SJCRH30 (cell line): ENCODE measurements at places on chromosomes 13 and 19. TPM values are rescaled to one million over a fixed set of nuclear protein-coding genes. Genes with fewer than 3 reads are reported as not detected.

- DNase-seq: peak; percentile 86
These were observed 22.5 kb downstream of the C13orf46 start for GRCh38 chr13:113951246-113951999.

GRCh38 chr13:73508841-73509240, 450.0 kb downstream of the KLF5 start:
- peak; percentile 5 for DNase-seq

DNA sequence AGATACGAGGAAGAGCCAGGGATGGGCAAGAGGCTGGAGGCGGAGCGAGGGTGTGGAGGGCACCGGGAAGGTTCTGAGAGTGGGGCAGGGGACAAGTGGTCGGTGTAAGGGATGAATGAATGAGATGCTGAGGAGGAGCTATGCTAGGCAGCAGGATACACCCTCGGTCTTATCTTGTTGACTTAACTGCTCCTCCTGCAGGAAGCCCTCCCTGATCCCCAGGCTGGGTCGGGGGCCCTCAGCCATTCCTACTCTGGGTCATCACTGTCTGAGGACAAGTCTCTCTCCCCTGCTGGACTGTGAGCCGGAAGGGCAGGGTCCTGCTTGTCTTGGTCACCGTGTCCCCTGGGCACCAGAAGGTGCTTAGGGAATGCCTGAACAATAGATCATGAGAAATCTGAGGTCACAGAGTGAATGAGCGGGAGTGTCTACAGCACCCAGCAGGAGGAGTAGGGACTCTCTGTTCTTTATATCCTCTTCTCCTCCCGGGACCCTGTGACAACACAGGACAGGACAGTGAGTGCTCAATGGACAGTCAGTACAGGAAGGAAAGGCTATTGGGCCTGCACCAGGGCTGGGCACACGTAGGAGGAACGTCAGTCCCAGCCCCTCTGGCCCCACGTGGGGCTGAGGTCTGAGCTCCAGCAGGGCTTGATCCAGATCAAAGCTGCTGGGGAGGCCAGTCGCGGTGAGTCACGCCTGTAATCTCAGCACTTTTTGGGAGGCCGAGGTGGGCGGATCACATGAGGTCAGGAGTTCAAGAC, 6.5 kb downstream of the NKPD1 start:
- DNase-seq: peak; percentile 40

DNA sequence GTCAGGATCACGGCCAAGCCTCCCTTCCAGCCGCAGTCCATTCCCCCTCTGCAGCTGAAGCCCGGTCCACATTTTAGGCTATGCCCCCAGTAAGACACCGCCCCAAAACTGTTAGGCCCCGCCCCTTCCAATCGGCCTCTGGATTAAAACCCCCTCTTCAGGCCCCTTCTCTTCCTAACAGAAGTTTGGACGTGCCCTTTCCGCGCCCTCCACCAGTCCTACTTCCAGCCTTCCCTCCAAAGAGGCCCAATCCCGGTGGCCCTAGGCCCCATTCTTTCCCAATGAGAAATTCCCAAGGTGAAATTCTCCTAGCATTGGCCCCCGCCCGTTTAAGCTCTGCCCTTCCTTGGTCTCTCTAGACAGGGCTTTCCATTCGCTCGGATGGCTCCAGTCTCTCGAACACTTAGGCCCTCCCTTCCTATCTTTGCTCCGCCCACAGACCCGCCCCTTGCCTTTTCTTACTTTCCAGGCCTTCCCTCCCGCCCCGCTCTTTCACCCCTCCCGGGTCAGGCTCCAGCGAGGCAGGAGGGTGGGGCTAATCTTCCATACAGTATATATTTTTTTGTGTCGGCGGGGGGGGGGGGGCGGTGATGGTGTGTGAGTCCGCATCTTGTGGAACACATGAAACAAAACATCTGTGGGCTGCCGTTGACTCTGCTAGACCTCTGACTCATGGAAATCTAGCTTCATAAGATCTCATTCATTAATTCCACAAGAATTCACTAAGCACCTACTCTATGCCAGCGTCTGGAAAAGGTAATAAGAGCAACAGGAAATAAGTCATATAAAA, 13.6 kb downstream of the LTBP4 start:
- DNase-seq: no peak

DNA sequence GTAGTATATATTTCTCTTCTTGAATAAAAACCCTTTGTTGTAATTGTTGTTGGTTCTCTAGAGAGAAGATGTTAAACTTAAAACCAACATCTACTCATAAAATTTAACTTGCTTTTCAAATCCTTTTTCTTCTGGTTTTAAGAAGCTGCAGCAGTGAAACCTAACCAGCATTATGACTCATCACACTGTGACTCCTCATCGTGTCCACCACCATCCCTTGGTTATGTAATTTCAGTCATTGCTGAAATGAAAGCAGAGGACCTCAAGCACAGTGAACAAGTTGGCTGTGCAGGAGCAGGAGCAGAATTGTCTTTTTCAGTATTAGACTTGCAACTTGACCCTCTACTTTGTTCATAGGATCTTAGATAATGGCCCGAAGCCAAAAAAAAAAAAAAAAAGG, 64.9 kb upstream of the HTR2A start:
- DNase-seq: no peak

- DNase-seq: peak; percentile 45
These were observed 25.6 kb upstream of the CXCL17 start for GRCh38 chr19:42468273-42468796.

DNA sequence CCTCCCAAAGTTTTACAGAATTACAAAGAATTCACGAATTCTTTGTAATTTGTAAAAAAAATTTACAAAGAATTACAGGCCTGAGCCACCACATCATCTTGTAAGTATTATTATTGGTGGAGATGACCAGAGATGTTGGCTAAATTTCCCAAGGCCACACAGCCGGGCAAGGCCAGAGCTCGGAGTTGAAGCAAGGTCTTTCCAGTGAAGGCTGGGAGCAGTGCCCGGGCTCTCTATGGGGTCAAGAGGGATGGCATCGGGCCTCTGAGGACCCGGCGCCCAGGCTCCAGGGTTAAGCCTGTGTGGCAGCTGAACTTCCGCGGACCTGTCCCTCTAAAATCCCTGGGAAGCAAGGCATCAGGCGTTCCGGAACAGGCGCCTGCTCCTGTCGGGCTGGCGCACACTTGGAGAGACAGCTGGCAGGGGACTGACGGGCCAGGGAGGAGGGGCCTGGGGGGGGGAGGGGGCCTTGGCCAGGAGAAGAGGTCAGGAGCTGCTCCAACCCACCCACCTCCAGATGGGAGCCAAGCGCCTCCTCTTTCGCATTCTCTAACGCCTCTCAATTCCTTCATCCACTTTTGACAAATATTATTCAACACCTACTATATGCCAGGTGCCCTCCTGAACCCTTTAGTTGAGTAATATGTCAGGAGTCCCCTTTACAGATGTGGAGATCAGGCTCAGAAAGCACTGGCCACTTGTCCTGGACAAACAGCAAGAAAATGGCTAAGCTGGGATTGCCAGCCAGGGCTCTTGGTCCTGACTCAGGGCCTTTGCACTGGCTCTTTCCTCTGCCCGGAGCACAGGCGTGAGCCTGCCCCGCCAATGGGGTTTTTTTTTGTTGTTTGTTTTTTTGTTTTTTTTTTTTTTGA, 36.8 kb upstream of the SEMA6B start:
- DNase-seq: peak; percentile 91

DNA sequence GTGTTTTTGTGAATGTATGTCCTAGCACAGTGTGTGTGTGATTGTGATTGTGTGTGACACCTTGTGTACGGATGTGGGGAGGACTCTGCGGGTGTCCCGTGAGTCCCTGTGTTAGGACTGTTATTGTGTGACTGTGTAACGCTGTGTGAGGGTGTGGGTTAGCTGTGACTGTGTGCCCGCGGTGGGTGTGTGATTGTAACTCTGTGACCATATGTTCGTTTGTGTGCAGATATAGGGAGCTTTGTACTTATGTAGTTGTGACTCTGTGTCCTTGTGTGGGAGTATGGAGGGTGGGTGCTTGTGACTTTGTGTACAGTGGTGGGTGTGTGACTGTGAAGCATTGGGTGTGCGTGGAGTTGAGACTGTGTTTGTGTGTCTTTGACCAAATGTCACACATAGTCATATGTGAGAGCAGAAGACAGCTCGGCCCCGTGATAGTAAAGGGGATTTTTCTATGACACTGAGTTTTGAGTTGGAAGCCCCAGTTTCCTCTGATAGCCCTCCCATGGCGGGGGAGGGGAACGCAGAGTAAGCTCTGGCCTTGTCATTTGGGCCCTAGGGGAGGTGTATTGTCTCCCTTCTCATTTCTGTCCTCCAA, 949 bp upstream of the ZNF260 start:
- peak; percentile 26 for DNase-seq

DNA sequence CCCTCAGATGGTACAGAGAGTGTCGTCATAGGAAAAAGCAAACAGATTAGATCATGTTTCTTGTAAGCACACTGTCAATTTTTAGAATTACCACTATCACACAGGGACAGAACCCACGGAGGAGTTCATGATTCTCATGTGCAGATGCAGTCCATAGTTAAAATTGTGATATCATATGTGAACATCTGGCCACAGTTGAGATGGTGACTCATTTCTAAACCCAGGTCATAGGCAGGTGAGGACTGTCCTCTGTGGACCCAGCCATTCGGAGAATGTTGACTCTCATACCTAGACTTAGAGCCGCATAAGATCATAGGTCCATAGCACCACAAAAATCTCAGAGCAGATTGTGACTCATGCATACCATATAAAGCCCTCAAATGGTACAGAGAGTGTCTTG, 17.8 kb upstream of the ZNF730 start:
- no peak for DNase-seq

- DNase-seq: no peak
These were observed 10.9 kb downstream of the SIGLEC12 start for GRCh38 chr19:51490676-51491075.

- DNase-seq: no peak
These were observed 202.4 kb upstream of the EDNRB start for GRCh38 chr13:78121001-78121400.

DNA sequence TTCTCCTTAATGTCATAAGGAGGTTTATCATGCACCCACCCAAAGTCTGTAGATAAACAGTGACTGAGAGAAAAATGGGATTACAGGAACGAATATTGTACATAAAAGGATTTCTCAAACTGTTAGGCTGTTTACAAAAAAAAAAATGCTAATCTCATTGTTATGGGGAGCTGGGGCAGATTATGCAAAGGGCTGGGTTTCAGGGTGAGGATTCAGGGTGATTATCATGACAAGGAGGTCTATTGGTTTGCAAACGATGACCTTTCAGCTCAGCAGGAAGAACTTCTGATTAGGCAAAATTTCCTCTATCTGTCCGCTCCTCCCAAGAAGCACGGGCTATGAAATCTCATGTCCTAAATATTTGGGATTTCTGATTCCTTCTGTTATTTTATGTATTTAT, 41.4 kb downstream of the NLRP12 start:
- DNase-seq: no peak

GRCh38 chr19:38464421-38465082, 31.1 kb downstream of the RYR1 start:
- no peak for DNase-seq

GRCh38 chr19:52189735-52190486, at the start of gene PPP2R1A:
Gene PPP2R1A (plus strand): TSS chr19:52190052. CDS start chr19:52190097, 45 bp downstream.
- peak; percentile 100 for DNase-seq

DNA sequence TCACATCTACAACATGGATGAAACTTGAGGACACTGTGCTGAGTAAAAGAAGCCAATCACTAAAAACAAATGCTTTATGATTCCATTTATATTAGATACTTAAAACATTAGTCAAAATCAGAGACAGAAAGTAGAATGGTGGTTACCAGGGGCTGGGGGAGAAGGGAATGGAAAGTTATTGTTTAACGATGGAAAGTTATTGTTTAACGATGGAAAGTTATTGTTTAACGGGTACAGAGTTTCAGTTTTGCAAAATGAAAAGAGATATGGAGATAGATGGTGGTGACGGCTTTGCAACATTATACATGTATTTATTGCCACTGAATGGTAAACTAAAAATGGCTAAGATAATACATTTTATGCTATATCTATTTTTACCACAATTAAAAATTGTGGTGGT, 160.6 kb downstream of the TUBA3C start:
- DNase-seq: no peak

DNA sequence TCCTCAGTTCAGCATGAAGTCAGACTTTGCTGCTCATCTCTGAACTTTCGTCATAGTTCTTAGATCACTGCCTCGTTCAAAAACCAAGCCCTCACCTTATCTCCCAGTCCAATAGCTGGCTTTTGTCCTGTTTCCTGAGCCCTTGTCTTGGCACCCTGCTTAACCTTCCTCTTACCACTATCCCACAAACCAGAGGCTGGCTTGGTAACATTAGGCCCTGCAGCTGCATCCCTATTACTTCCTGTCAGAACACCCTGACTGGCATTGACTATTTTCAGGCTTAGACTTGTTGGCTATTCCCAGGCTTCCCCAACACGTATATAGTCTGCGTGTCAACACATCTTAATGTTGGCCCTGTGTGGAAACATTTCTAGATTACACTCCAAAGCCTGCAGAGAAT, 172.4 kb downstream of the VWA8 start:
- DNase-seq: no peak

DNA sequence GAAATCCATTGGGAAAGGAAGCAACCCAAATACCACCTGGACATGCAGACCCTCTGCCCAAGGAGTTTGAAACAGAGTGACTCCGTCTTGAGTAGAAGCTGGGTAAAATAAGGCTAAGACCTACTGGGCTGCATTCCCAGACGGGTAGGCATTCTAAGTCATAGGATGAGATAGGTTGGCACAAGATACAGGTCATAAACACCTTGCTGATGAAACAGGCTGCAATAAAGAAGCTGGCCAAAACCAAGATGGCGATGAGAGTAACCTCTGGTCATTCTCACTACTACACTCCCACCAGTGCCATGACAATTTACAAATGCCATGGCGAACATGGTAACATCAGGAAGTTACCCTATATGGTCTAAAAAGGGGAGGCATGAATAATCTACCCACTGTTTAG, 40.2 kb downstream of the RFXAP start:
- no peak for DNase-seq

- no peak for DNase-seq
These were observed 35.5 kb downstream of the TMED1 start for GRCh38 chr19:10800488-10800887.

GRCh38 chr19:49512970-49513745, 697 bp downstream of the FCGRT start:
- peak; percentile 80 for DNase-seq

DNA sequence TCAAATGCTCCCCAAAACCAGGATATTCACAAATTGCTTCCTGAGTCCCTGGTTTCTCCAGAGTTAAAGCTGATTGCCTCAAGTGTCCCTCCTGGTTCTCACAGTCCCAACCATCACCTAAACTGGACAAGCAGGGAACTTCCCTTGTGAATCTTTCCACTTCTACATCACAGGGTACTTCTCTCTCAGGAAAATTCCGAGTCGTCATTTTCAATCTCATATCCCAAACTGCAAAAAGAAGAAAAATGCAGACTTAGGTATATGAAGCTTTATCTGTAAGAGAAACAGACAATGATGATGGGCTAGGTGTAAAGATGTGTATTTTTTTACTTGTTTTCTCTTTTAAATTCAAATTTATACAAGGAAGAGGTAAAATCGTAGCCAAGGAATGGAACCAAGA, 21.3 kb downstream of the ZNF329 start:
- no peak for DNase-seq

CFAP97D2 gene
- 0.58 and 0.71 TPM in 2 replicates for total RNA-seq

SIGLEC14 gene
- not detected in 2 replicates for total RNA-seq

ZNF599 gene
- 8.5 and 9.0 TPM in 2 replicates for total RNA-seq

SAFB gene
- total RNA-seq: 78.9 and 106 TPM in 2 replicates

GPC5 gene
- total RNA-seq: 0.18 and 0.49 TPM in 2 replicates

MAMSTR gene
- 19.5 and 24.5 TPM in 2 replicates for total RNA-seq

MYO1F gene
- total RNA-seq: 0.04 TPM in 1 of 2 replicates, not detected in the other

ZFP82 gene
- 16.8 and 17.0 TPM in 2 replicates for total RNA-seq
